ENCODE measurements at places on chromosomes 13 and 19. TPM values are rescaled to one million over a fixed set of nuclear protein-coding genes. Genes with fewer than 3 reads are reported as not detected.

The CBY2 gene
- not detected for total RNA-seq

The IRGC gene
- not detected for total RNA-seq

The COL5A3 gene
- total RNA-seq = 0.57 TPM

The FGF22 gene
- 0.12 TPM for total RNA-seq

The SLC10A2 gene
- not detected for total RNA-seq

The KASH5 gene
- 0.85 TPM for total RNA-seq

The NAT14 gene
- 11.7 TPM for total RNA-seq

The CA11 gene
- total RNA-seq = 10.1 TPM

The EFNB2 gene
- 0.10 TPM for total RNA-seq

The STOML3 gene
- total RNA-seq = not detected

The LRRC25 gene
- total RNA-seq = not detected

The TNNT1 gene
- 0.32 TPM for total RNA-seq

The MCF2L gene
- total RNA-seq = 1.2 TPM

The TEX101 gene
- not detected for total RNA-seq

The ZNF85 gene
- total RNA-seq = 20.6 TPM

The ATP7B gene
- 0.62 TPM for total RNA-seq

The TMEM259 gene
- total RNA-seq = 183 TPM

The ALOX5AP gene
- 66.4 TPM for total RNA-seq

The SLC25A30 gene
- total RNA-seq = 21.2 TPM

The NFIC gene
- 14.2 TPM for total RNA-seq

The TMPRSS9 gene
- not detected for total RNA-seq

The UNC13A gene
- total RNA-seq = 0.04 TPM

The ZNF101 gene
- total RNA-seq = 97.2 TPM

The ERFL gene
- 1.5 TPM for total RNA-seq

The SULT2A1 gene
- total RNA-seq = not detected

The NLRP9 gene
- not detected for total RNA-seq

The LAIR2 gene
- 3.1 TPM for total RNA-seq

The TMEM145 gene
- not detected for total RNA-seq

The ZNF556 gene
- not detected for total RNA-seq

The PDX1 gene
- total RNA-seq = not detected

The TMEM38A gene
- total RNA-seq = 1.1 TPM

The TTYH1 gene
- total RNA-seq = 1.2 TPM

The NEK5 gene
- not detected for total RNA-seq

The ZNF665 gene
- 5.0 TPM for total RNA-seq

The ZNF723 gene
- not detected for total RNA-seq

The DKKL1 gene
- total RNA-seq = not detected

Measured in activated CD4-positive, alpha-beta T cell treated with anti-CD3 and anti-CD28 coated beads, Interleukin-2, amount 10 ng/mL, durations not matched to agents 7 days and 5 days (primary cell).